ENCODE measurements at places on chromosomes 16 and 17. TPM values are rescaled to one million over a fixed set of nuclear protein-coding genes. Genes with fewer than 3 reads are reported as not detected.

DNA sequence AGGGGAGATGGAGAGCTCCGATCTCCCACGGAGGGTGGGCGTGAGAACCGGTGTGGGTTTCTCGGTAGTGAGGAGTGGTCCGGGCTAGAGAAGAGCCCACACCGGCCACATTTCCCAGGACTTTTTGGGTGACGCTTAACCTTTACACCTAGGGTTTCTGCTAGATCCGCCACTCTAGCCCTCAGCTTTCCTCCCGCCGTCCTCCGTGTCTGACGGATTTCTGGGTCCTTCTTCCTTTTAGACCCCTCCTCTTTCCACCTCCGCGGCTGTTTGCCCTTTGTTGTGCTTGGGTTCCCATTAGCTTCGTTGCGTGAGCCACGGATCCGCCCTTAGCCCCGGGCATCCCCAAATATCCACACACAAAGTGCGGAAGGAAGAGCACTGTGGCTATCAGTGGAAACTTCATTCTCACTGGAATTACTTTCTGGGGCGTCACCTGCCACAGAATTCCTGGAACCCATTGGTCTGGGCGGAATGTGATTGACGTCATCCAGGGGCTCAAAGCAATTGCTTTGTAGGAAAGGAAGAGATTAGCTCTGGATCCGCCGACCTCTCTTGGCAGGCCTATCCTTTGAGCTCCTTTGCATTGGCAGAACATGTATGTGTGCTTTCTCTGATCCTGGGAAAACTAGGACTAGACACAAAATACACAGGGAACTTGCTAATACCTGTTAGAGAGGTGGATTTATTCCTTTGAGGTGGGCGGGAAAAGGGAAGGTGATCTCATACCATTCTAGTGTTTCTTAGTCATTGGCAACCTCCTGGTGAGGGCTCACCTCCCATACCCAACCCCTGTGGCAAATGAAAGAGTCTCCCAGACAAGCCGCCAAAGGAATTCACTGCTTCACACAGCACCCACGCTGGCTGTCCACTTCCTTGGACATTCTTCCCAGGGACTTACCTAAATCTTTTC is 654 bp downstream of the TNFAIP1 start:
- DNase-seq = no peak

- DNase-seq = peak; percentile 20
Observed at GRCh38 chr16:7025616-7026190, 306.9 kb upstream of the RBFOX1 start.

DNA sequence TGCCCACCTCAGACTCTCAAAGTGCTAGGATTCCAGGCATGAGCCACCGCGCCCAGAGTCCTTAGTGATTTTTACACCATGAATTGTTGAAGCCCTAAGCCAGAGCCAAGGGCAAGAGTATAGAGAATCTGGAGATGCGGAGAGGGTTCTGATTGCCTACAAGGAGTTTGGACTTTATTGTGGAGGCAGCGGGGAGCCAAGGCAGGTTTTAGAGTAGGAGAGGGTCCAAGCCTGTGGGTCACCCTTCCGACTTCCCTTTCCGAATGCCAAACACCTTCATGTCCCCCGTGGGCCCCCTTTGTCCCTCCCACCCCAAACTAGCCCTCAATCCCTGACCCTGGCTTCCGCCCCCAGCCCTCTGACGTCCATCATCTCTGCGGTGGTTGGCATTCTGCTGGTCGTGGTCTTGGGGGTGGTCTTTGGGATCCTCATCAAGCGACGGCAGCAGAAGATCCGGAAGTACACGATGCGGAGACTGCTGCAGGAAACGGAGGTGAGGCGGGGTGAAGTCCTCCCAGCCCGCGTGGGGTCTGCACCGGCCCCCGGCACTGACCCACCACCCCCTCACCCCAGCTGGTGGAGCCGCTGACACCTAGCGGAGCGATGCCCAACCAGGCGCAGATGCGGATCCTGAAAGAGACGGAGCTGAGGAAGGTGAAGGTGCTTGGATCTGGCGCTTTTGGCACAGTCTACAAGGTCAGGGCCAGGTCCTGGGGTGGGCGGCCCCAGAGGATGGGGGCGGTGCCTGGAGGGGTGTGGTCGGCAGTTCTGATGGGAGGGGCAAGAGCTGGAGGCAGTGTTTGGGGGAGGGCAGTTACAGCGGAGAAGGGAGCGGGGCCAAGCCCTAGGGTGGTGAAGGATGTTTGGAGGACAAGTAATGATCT is 7.1 kb downstream of the MIEN1 start:
- no peak for DNase-seq

GRCh38 chr17:17954079-17954478 is 18.1 kb downstream of the TOM1L2 start:
- no peak for DNase-seq

DNA sequence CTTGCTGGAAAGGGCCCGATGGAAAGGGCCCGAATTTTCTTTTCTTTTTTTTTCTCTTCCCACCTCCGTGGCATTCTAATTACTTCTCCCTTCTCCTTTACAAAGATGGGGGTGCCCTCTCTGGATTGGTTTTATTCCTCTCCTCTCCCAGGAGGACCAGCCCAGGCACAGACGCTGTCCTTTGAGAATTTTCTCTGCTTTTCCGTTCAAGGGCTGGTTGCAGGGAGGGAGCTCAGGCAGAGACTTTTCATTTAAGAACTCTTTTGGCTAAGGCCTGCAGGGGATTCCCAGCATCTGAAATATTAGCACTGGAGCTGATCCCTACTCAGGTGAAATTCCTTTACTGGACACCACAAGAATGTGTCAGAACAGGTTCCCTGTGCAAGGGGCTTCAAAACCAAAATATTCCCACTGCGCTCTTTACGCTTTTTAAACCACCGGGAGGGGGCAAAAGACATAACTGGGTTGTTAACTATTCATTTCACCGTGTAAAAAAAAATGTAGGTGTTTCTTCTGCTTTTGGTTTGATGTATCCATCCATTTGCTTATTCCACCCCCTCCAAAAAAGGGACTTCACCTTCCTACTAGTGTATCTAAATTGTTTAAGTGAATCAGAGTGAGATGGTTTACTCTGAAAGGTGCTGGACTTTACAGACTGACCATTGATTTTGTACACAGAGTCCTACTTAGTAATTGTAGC is 1.4 kb downstream of the NFAT5 start:
- no peak for DNase-seq

- no peak for DNase-seq
Observed at GRCh38 chr17:71455219-71455618, 665.6 kb upstream of the SOX9 start.

The FA2H gene
- total RNA-seq = 0.15 TPM

The SLC9A5 gene
- total RNA-seq = 1.7 TPM
